NCI-H2029 treated with DMSO at 0.1 percent for 48 hours (cell line): ENCODE measurements at places on chromosomes 16 and 17.

GRCh38 chr17:68179926-68180285, 67.9 kb upstream of the AMZ2 start:
- DNase-seq: no peak

DNA sequence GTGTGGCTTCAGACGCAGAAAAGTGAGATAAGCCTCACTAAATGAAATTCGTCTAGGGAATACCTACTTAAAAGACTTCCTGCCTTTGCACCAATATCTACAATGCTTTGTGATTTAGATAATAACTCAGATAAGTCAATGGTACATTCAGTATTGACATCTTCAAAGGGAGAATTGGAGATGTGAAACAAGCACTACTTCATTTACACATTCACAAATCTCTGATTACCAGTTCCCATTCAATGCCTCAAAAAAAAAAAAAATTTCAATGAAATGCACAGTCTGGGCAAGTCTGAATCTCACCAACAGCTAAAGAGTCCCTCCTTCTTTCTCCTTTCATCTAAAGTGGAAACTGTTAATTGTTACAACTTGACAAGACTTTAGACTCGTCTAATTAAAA, 3.7 kb downstream of the PHF12 start:
- DNase-seq: no peak

DNA sequence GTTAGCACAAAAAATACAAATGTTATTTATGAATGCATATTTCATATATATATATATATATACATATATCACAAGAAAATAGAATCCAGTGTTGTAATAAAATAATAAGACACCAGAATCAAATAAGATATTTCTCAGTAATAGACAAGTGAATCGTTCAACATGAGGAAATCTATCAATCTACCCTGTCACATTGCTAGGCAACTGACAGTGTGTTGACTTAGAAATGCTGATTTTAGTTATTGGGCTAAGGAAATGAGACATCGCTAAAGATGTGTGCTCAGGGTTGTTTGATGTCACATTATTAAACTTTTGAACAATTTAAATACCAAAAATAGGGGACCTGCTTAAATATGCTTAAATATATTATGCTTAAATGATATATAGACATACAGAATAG, 49.9 kb upstream of the DNAH9 start:
- no peak for DNase-seq

GRCh38 chr16:56320056-56320455, 105.3 kb downstream of the AMFR start:
- no peak for DNase-seq
